NCI-H1436 treated with DMSO at 0.1 percent for 48 hours (cell line): ENCODE measurements at places on chromosomes 2 and 18.

- peak; percentile 71 for DNase-seq
Measured at GRCh38 chr2:209380293-209380692, 43.6 kb upstream of the MAP2 start.

GRCh38 chr18:26479681-26480079, 68.7 kb downstream of the KCTD1 start:
- no peak for DNase-seq

DNA sequence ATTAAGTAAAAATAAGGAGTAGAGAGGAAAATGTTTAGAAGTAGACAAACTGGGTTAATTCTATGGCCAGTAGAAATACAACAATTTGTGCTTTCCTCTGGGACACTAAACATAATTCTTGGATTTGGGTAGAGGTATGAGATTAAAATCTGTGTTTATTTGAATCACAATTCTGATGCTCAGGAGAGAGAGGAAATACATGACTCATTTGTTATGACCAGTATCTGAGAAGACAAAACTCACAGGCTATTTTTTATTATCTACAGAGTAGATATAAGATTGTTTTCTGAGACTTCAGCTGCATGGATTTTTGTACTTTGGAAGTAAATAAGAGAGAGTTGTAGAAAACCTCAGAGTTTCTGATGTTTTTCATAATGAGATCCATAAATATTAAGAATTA, 315.7 kb upstream of the CWC22 start:
- DNase-seq: no peak

DNA sequence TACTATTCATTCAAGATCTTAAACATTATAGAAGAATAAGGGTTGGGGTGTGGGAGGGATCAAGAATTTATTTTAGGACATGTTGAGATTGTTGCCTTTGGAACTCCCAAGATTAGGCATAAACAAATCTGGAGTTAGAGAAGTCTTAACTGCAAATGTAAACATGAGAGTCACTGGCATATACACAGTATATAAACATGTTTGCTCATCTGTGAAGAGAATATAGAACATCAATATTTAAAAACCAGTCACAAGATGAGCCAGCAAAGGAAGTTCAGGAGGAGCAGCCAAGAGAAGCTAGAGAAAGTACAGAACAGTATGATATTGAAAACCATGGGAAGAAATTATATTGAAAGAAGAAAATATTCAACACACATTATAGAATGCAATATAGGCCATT, 638.6 kb upstream of the SLC39A10 start:
- DNase-seq: no peak

DNA sequence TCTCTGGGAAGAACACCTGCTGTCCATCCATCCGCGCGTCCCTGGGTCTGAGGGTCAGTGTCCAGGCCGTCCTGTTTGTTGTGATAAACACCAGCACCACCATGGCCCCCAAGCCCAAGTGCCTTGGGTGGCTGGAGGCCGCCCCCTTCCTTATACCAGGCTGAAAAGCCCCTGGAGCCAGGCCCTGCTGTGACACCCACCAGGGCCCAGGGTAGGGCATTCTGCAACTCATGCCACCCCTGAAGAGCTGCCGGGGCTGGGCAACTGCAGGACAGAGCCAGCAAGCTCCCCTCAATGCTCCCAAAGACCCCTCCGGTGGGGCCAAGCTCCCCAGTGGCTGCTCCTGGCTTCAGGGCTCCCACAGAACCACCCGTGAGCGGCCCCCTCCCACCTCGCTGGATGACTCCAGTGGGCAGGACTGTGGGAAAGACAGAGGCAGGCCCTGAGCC, 31.9 kb upstream of the SNED1 start:
- DNase-seq: no peak

- no peak for DNase-seq
Measured at GRCh38 chr2:140892911-140893637, 1237.7 kb downstream of the LRP1B start.

DNA sequence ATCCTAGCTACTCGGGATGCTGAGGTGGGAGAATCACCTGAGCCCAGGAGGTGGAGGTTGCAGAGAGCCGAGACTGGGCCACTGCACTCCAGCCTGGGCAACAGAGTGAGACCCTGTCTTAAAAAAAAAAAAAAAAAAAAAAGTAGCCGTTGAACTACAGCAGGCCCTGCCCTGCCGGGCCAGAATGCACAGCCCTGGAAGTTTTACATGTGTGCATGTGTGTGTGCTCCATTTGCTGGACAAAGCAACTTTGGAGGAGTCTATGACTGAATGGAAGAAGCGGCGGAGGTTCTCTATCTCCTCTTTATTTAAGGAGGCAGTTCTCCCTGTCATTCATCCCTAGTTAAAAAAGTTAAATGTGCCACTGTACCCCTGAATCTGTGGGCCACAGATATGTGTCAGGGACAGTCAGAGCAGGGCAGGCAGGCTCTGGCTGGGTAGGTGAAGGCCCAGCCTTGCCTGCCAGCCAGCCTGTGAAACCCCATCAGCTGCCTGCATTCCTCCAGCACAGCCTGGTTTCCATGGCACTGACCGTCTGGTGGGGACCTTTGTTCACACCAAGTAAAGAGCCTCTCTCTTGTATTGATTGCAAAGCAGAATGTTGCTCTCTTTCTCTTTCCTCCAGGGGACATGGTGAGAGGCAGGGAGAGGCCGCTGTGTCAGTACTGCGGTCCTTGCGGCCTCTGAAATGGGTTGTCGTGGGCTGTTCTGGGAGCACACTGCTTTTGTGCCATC, 10.9 kb downstream of the LIPG start:
- DNase-seq: no peak

DNA sequence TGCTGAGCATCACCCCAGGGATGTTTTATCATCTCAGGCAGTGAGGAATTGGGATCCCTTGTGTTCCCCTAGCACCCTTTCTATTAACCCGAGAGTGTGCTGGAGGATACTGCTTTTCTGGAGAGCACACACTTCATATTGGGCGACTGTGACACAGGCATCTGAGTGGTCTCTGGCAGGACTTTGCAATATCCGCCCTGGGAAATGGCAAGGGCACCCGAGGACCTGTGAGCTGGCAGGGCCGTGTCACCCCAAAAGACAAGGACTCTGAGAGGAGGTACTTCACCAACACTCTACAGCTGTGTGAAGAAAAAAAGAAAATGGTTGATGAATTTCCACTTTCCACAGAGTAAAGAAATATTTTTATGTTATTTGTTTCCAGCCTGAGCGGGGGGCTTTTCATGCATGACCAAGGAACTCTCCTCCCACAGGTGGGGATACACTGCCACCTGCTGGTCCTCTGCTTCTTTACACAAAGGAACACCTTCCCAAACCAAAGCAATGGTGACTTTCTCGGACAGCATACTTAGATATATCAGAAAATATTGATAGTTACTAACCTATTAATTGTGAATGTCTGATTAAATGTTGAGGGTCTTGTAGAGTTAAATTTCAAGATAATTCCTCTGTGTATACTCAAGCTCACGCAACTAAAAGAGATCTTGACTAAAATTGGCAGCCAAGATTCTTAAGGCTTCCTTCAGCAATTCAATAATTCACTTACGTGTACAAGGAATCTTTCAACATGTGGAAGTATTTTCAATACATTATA, 45.9 kb upstream of the REG3G start:
- no peak for DNase-seq

GRCh38 chr18:45951016-45951714, 16.0 kb downstream of the EPG5 start:
- no peak for DNase-seq

DNA sequence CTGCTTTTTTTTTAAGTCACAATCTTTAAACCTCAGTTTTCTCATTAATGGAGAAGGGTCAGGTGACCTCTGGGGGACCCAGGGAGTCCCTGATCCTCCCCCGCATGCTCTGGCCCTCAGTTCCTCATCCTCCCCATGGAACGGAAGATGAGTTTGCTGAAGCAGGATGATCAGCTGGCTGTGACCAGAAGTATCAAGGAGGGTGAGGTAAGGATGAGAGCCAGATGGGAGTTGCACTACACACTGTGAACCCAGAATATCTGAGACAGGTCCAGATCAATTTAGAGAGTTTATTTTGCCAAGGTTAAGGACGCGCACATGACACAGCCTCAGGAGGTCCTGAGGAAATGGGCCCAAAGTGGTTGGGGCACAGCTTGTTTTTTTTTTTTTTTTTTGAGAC, 3.8 kb downstream of the CATIP start:
- DNase-seq: no peak

DNA sequence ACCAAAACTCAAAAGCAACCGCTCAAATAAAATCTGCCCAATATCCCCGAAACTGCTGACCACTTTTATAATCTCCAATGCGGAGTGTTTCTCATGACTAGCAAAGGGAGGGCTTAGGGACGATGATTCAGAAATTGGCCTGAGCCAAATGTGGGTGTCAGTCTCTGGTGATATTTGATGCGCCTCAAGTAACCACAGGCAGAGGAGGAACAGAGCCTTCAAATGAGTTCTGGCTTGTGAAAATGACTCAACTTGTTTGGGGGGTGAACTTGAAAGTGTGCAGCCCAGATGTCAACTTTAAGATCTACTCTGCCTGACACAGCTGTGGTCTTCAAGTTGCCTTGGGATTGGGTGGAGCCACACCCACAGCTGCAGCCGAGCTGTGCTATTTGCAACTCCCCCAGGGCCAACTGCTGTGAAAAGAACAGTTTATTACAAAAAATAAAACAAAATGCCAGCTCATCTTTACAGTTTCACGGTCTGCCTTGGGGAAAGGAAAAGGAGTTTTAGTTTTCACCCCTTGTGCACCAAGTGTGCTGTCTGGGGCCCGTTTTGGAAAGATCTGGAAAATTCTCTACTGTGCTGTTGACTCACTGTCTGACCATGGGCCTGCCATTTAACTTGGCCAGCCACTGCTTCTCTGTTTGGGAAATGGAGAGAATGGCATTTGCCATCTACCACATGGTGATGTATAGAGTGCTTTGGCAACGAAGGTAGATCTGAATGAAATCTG, 222.1 kb downstream of the MTX2 start:
- DNase-seq: no peak

DNA sequence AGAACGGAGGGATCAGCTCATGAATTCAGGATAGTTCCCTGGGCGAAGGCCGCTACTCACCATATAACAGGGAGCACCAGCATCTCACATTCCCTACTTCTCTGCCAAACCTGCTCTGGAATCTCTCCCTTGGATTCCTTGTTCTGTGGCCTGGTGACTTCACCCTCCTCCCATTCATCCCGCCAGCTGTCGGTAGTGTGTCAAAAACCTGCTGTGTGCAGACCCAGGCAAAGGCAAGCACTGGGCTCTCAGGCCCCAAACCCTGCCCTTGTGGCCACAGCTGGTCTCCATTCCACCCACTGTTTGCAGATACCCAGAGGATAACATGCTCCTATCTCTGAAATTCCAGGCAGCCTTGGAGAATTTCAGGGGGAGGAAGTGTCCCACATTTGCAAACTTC, 151.6 kb downstream of the CAPN13 start:
- DNase-seq: no peak

GRCh38 chr18:36887114-36887513, 58.2 kb downstream of the KIAA1328 start:
- DNase-seq: no peak

DNA sequence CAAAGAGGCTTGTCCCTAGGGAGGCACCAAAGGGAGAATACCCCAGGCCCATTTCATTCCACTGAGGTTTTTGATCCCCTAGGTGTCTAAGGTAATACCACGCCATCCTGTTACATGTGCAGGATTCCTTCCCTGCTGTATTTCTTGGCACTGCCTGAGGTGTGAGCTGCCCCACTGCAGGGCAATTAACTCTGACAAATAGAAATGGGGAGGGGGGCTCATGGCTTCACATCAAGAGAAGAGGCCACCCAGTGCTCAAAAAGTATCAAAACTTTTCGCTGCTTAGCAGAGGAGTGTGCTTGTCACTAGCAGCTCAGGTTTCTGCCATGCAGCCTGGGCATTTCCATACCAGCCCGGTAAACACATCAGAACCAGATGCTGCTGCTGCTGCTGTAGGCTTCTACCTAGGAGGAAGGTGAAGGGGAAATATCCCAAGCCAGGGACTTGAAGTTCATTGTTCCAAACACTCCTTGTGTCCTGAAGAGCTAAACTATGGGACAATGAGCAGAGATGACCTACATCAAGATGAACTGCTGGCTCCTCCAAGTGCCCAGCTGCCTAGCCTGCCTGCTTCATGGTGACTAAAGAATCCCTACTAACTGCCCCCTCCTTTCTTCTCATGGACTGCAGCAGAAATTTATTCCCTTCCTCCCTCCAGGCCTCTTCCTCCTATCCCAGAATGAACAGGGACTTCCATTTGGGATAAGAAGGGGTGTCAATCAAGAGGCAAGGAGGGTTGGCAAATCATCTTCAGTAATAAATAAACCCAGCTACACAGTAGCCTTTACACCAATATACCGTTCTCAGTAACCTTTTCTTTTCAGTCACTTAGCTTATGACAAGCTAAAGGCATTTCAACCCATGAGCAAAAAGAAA, 16.4 kb downstream of the POU3F3 start:
- no peak for DNase-seq

- no peak for DNase-seq
Measured at GRCh38 chr2:159891917-159892730, 94.1 kb upstream of the CD302 start.

DNA sequence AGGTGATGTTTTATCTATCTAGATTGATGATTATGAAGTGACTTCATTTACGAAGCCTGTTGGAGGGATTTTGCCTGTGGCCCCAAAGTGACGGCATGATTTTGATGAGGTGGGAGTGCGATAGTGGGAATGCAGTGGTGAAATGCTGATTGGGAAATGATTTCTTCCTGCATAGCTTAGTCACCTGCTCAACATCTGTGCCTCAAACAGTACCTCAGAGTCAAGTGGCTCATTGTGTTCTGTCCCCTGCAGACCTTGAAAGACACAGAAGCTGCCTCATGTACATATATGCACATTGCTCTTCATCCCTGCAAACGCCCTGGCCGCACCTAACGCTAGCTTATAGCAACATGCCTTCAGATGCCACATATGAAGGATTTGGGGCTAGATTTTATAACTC, 201.2 kb downstream of the TPGS2 start:
- no peak for DNase-seq

GRCh38 chr18:56532176-56532840, 106.1 kb downstream of the TXNL1 start:
- no peak for DNase-seq

GRCh38 chr18:23114171-23114881, 21.0 kb upstream of the CABLES1 start:
- no peak for DNase-seq

DNA sequence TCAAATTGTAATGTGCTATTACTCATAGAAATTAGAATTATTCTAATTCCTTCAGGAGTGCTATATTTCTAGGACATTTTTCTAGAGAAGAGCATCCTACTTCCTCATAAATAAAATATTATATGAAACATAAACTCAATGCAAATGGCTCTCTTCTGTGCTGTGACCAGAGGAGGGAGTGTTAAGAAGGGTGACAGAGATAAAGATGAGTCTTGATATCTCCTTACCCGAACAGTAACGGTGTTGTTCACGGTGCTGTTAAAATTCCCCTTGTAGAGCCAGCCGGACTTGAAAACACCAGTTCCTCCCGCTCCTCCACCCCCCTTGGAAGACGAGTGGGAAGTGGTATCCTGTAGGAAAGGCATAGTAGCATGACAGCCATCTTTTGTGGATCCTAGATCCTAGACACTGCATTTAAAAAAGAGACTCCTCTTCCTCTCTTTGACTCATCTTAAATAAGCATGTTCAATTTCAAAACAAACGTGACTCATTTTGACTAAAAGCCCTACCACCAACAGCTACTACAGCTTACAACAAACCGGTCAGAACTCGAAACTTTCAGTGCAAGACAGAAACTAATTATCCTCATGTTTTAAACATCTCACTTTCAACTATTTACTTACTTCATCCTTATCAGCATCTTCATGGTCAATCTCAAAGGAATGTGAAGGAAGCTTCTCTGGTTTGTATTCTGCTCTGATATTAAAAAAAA, 156.3 kb downstream of the DOCK10 start:
- no peak for DNase-seq
